Ammon's horn (tissue), 1 donor: ENCODE measurements at places on chromosomes 16 and 17.
A peak's percentile ranks its signal among the peaks of the same experiment; 100 is the strongest.

DNA sequence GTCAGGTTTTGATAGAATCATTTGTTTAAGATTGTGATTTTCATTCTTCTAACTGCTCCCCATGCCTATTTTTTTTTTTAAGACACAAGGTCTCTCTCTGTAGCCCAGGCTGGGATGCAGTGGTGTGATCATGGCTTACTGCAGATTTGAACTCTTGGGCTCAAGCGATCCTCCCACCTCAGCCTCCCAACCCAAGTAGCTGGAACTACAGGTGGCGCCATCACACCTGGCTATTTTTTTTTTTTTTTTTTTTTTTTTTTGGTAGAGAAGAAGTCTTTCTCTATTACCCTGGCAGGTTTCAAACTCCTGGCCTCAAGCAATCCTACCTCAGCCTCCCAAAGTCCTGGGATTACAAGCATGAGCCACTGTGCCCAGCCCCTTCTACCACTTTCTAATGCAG lies 223.3 kb downstream of the CBLN1 start:
- DNase-seq = no peak

DNA sequence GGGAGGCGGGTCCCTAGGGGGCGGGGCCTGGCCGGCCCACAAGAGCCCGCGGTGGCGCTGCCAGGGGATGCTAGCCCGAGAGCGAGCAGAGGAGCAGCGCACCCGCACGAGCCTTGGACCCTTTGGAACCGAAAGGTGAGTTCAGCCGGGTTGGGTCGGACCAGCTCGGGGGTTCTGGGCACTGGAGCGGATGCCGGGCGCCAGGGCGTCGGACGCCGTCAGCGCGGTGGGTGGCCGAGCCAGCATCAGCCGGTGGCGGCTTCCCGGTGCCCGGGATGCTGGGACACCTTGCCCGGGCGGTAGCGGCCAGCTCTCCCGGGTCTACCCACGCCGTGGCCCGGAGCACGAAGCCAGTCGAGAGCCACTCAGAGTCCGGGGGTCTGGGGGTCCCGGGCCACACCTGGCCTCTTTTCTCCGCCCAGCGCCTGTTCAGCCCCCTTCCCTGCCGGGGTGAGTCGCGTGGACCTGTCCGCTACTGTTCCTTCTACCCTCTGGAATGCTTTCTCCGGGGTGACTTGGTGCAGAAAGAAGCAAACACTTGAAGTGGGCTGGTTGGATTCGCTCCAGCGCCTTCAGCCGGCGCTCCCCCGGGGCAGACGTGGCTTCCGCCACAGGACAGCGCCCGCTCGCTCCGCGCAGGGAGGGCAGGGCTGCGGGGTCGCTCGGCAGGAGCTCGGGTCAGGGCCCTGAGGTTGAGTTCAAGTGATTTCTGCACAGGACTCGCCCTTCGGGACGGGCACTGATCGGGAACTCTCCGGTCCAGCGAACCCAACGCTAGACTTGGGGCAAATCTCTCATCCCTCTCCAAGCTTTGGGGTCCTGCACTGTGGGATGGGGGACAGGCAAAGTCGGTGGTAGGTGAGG lies at the start of gene SCNN1G:
Gene SCNN1G (plus strand): TSS at position 67 of the 864 bp plus-strand sequence. CDS start 3,527 bp downstream, outside the sequence.
- no peak for DNase-seq

DNA sequence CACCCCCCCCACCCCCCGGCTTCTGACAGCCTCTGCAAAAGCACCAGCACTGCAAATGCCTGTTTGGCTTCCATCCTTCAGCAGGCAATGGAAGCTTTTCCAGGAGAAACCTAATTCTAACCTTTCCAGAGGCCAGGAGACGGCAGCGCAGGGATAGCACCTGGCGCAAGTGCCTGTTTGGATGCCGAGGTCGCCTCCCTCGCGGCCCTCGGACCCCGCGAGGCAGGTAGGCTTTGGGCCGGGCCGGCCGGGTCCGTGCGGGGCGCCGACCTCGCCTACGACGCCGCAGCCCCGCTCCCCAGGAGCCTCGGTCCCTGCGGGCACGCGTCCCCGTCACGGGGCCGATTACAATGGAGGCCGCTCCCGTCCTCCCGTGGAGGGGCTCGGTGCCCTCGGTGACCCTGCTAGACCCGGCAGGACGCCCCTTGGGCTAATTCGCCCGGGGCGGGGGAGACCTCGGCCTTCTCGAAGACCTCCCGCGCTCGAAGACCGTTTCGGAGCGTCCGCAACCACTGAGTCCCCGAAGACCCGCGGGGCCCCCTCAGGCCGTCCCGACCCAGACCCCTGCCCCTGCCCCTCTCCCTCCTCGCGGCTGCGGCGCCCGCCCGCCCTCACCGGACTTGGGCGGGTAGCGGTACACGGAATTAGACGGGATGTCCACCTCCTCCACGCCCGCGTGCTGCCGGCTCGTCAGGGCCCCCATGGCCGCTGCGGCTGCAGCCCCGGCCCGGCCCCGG lies 587 bp downstream of the RNF157 start:
- no peak for DNase-seq

GRCh38 chr17:19336938-19337711 lies 25.4 kb downstream of the B9D1 start:
- peak; percentile 84 for DNase-seq

- DNase-seq = peak; percentile 22
Observed at GRCh38 chr17:34633351-34633750, 54.0 kb downstream of the TMEM132E start.

- no peak for DNase-seq
Observed at GRCh38 chr17:82623707-82624106, 24.5 kb downstream of the WDR45B start.

GRCh38 chr17:39950871-39951348 lies 11.9 kb upstream of the GSDMA start:
- DNase-seq = no peak

- no peak for DNase-seq
Observed at GRCh38 chr16:89460556-89460955, 29.8 kb downstream of the ANKRD11 start.

GRCh38 chr16:73265124-73265837 lies 217.4 kb upstream of the ZFHX3 start:
- no peak for DNase-seq

GRCh38 chr17:4492721-4493561 lies 5.7 kb upstream of the SPNS2 start:
- DNase-seq = no peak
